Activated CD4-positive, CD25-positive, alpha-beta regulatory T cell (primary cell): ENCODE measurements at places on chromosomes 1 and 21.

DNA sequence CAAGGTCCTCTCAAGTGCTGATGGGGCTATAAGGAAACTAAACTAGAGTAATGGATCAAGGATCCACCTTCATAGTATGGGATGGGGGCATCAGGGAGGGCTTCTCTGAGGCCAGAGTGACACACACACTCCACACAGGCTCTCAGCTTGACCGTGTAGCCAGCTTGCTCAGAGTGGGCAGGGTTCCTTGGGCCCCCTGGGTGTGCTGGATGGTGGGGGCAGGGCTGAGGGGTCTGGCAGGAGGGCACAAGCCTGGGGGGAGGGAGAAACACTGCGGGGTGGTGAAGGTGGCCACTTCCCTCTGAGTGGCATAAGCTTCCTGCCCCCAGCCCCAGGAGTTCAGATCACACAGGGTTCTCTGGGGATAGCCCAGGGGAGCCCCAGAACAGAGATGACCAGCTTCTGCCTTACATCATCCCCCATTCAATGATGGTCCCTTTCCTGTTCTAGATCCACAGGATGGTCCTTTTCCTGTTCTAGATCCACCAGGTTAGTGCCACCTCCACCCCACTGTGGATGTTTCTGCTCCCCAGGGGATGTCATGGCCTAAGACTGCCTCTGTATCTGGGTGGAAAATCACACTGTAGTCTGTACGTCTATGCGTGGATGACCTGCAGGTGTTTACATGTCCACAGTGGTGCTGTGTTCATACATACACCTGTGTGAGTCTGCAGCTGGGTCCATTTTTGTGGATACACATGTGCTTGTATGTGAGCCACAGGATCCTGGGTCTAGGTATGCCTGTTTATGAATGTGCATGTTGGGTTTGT, 525.0 kb downstream of the PTPRU start:
- DNase-seq = no peak

GRCh38 chr1:109133815-109134214, 19.9 kb downstream of the ELAPOR1 start:
- no peak for DNase-seq

- DNase-seq = no peak
Observed at GRCh38 chr1:204286315-204286714, 72.5 kb upstream of the GOLT1A start.

GRCh38 chr1:205204552-205204951, 7.0 kb downstream of the DSTYK start:
- no peak for DNase-seq

DNA sequence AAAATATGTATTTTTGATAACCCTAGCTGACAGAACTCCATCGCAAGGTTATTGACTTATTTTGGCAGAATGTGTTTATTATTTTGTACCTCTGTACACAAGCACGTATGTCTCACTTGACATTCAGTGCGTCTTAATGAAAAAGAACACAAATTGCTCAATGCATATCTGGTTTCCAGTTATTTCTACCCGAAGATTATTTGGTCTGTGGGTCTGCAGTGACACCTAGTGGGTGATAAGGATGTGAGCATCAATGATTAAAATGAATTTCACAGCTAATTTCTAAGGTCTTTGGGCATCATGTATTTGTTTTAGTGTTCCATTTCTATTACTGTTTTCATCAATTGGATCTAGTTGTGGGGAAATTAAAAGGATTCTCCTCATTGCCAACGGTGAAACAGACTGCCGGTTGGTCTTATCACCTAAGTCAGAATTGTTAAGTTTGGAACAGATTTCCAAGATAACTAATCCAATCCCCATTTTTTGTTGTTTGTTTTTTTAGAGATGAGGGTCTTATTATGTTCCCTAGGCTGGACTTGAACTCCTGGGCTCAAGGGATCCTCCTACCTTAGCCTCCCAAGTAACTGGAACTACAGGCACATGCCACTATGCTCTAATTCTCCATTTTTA, 13.9 kb downstream of the DDX20 start:
- DNase-seq = peak; percentile 25

DNA sequence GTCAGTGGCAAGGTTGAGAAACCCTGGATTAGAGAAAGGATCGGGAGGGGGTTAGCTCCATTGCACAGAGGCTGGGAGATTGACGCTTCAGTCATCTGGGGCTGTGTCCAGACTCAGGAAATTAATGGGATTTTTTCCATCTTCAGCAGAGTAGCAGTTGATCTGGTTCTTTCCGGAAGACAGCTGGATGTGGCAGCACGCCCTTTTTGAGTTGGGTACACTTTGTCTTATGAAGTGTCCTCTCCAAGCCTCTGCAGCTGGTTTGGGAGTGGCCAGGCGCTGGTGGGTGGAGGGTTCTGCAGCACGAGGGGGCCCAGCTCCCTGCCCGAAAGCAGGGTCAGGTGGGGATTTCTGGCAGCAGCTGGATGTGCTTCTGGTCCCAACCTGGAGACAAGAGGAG, 95.1 kb downstream of the TAS1R2 start:
- no peak for DNase-seq

DNA sequence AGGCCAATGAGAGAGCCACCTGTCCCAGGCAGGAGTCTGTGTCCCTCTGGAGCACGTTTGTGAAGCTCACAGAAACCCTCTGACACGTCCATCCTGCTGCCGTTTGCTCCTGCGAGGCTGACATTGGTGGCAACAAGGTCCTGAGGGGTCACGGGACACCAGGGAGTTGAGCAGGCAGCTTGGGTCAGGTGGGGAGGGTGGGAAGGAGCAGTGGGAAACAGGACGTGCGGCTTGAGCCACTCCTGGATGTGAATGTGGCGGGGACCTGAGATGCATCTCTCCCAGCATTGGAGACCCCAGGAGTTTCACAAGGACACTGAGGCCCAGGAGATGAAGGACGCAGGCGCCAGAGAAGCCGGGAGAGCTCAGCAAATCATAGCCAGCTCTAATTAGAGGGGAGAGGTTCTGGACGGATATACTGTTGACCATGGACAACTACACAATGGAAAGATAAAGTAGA, 149.0 kb downstream of the PEX14 start:
- DNase-seq = no peak

- no peak for DNase-seq
Observed at GRCh38 chr1:158035976-158036583, 42.6 kb downstream of the KIRREL1 start.

GRCh38 chr1:93779540-93780165, 98.0 kb upstream of the BCAR3 start:
- no peak for DNase-seq

- peak; percentile 53 for DNase-seq
Observed at GRCh38 chr1:182781841-182782586, 7.6 kb upstream of the NPL start.

GRCh38 chr1:203178821-203179666, 3.4 kb upstream of the MYBPH start:
- no peak for DNase-seq

DNA sequence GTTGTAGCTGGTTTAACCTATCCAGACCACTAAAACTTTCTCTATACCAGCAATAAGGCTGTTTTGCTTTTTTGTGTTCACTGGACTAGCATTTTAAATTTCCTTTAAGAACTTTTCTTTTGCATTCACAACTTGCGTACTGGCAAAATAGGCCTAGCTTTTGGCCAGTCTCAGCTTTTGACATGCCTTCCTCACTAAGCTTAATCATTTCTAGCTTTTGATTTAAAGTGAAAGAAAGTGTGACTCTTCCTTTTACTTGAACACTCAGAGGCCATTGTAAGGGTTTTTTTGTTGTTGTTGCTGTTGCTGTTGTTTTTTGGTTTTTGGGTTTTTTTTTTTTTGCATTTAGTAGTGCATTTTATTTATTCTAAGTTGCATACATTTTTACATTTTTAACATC, 15.2 kb downstream of the RPAP2 start:
- DNase-seq = no peak

DNA sequence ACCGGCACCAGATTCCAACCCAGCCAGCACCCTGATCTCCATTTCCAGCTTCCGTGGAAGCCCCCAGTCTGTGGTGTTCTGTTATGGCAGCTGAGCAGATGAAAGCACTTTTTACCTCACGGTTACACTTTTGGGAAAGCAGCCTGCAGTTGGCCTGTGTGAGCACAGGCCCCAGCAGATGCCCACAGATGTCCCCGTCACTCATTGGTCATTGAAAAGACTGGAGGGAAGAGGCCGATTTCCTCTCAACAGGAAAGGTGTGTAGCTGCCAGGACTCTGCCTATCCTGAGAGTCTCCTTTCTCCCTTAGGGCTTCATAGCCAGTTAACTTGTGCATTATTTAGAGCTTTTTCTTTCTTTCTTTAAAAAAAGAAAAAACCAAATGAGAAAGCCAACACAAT, 123.0 kb downstream of the PCBP3 start:
- DNase-seq = no peak

GRCh38 chr1:23023174-23023845, 4.0 kb downstream of the KDM1A start:
- no peak for DNase-seq

- DNase-seq = no peak
Observed at GRCh38 chr1:155990005-155990739, 11.8 kb upstream of the ARHGEF2 start.

DNA sequence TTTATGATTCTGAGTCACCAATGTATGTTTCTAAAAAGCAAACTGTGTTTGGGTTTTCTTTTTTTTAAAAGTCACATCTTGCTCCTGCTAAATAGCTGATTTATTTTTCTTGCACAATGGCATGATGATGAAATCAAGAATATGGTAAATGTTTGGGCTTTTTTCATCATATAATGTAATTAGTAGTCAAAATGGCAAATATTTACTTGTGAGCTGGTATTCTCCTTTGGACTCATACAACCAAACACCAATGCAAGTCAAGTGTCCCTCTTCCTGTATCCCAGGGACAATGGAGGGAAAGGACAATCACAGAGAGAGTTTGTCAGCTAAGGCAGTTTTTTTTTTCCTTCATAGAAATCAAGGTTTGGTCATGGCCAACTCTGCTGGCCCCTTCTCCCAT, 94.6 kb upstream of the RALGPS2 start:
- DNase-seq = no peak

DNA sequence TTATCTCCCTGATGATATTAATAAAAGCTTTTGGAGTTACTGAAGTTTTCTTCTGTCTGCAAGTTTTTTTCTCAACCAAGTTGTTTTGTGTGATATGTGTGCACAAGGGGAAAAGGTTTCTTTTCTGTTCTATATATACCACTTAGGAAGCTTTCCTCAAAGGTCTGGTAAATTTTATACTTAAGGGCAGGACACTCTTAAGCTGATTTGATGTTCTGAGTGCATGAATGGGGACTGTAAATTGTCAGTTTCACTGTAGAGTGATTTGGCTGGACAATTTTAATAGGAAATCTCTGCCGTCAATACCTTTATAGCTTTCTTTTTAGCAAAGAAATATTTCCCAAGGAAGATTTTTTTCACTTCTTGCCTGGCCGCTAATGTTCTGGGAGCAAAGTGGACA, 354.7 kb downstream of the TGFB2 start:
- no peak for DNase-seq

DNA sequence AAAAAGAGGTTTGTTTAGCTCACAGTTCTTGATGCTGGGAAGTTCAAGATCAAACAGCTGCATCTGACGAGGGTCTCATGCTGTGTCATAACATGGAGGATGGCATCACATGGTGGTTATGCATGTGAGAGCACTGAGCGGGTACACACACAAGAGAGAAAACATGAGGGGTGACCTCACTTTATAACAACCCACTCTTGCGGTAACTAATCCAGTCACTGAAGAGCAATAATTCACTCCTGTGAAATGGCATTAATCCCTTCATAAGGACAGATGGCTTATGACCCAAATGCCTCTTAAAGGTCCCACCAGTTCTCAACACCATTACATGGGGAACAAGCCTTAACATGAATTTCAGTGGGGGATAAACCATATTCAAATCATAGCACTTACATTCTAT, 23.2 kb upstream of the CHIT1 start:
- DNase-seq = no peak

DNA sequence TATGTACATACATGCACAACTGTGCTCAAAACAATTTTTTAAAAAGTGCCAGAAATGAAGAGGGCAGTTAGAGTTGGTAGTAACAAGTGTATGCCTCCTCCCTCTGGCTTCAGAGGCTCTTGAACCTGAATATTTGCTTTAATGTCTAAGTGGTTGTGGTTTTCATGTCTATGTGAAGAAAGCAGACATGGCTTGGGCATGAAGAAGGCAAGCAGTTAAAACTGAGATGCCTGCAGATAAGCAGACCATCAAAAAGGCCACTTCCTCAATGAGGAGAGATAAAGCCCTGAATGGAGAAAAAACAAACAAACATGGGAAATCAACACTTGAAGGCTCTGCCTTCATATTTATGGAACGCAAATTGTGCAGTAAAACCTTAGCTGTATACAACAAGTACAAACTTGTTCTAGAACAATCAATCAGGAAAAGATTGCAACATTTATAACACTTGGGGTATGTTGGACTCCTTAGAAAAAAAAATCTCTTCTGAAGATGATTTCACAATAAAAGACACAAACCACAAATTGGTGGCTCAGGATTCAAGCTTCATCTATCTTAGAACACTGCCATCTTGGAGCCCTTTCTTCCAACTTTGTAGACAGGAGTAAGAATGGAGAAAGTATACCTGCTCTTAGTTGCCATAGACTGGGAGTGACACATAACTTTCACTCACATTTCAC, 52.7 kb upstream of the PLA2G4A start:
- DNase-seq = no peak

DNA sequence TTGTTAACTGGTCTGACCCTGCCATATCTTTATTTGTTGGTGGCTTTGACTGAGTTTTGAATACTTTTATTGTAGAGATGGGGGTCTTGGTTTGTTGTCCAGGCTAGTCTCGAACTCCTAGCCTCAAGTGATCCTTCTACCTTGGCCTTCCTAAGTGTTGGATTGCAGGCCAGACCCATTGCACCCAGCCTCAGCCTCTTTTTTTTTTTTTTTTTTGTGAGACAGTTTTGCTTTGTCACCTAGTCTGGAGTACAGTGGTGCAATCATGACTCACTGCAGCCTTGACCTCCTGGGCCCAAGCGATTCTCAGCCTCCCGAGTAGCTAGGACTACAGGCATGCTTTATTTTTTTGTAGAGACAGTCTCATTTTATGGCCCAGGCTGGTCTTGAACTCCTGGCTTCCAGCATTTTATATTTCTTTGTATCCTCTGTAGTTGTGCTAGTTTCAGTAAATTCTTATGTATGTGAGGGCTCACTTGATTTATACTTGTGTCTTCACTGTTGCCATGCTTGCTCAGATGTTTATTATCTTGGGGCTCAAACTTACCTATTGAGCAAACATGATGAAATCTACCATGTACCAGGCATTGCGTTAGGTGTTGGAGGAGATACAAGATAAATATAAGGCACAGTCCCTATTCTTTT, 24.1 kb downstream of the THRAP3 start:
- DNase-seq = no peak

GRCh38 chr1:23779826-23780371, 1.7 kb downstream of the PITHD1 start:
- DNase-seq = no peak

- DNase-seq = no peak
Observed at GRCh38 chr1:210565306-210565705, 236.6 kb downstream of the HHAT start.

DNA sequence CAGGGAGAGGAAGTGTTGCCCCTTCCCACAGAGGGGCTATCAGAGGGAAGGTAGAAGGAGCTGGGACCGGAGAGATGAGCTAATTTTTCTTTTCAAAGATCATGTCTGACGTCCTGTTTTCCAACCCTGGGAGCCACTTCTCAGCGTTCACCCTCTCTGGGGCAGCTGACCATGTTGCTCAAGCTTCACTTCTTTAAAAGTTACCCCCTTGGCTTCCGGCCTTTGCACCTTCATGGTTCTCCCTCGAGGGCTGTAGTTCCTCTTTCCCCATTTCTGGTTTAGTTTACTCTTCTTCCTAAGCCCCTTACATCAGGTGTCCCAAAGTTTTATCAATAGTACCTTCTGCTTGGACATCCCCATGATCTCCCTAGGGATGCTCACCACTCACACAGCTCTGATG, 23.8 kb upstream of the CSF1 start:
- no peak for DNase-seq
